T-cell (primary cell): ENCODE measurements at places on chromosomes 11 and 22. TPM values are rescaled to one million over a fixed set of nuclear protein-coding genes. Genes with fewer than 3 reads are reported as not detected.

The CADM1 gene
- total RNA-seq: 2.1 TPM

The GLYAT gene
- not detected for total RNA-seq

The TMEM191B gene
- total RNA-seq: 14.4 TPM

The RIMBP3C gene
- total RNA-seq: 2.8 TPM

The ZMAT5 gene
- 11.2 TPM for total RNA-seq

The HARBI1 gene
- total RNA-seq: 17.3 TPM

The OR51B4 gene
- not detected for total RNA-seq

The APOL3 gene
- 167 TPM for total RNA-seq

- H3K4me1 ChIP-seq: no peaks in the 10 kb centered on the region
- H3K27ac ChIP-seq: no peak overlapping the region
- H3K4me3 ChIP-seq: no peak overlapping the region
- no peak for DNase-seq
- no peaks in the 10 kb centered on the region for H3K36me3 ChIP-seq
Measured at GRCh38 chr11:12174128-12174476, 63.7 kb downstream of the MICAL2 start.

GRCh38 chr22:22464541-22465054 lies 43.9 kb downstream of the ZNF280B start:
- H3K27ac ChIP-seq: no peak overlapping the region
- no peak for DNase-seq
- peaks cover 33% of the 10 kb centered on the region for H3K27me3 ChIP-seq
- no peaks in the 10 kb centered on the region for H3K36me3 ChIP-seq
- no peak overlapping the region for H3K4me3 ChIP-seq

DNA sequence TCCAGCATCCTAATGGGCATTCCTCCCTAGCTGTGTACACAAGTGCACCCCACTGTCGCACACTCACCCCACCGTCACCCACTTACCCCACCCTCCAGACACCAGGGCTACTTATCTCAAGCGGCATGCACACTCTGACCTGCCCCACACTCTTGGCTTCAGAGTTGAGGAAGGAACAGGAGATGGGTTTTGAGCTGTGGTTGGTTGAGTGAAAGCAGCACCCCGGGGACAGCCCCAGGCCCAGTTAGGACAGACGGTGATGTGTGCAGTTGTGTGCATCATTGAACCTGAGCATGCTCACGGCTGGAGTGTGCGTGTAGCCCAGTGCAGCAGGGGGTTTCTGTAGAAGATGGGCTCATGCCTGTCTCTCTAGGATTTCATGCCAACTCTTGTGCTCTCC lies 32.5 kb downstream of the AHNAK start:
- no peak overlapping the region for H3K27ac ChIP-seq
- peaks cover 8% of the 10 kb centered on the region for H3K4me1 ChIP-seq
- H3K4me3 ChIP-seq: no peak overlapping the region

DNA sequence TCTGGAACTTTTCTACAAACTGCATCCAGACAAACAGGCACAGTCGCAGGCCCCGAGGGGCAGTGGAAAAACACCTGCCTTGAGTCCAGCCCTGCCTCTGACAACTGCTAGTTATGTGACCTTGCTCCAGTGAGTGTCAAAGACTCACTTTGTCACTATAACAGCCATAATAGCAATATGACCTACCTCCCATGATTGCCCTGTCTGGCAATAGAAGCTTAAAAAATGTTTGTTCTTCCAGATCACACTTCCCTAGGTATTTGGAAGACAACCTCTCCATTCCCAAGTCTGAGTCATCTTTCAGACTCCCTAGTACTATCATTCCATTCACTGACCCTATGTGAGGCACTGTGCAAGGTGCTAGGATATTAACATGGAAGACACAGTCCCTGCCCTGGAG lies 74.5 kb downstream of the RPL27A start:
- H3K36me3 ChIP-seq: no peaks in the 10 kb centered on the region
- no peak overlapping the region for H3K4me3 ChIP-seq
- no peaks in the 10 kb centered on the region for H3K4me1 ChIP-seq
- DNase-seq: no peak
- no peak overlapping the region for H3K27ac ChIP-seq

GRCh38 chr22:39713799-39714290 lies 143.3 kb downstream of the CACNA1I start:
- DNase-seq: no peak
- no peaks in the 10 kb centered on the region for H3K27me3 ChIP-seq
- H3K36me3 ChIP-seq: no peaks in the 10 kb centered on the region
- no peak overlapping the region for H3K27ac ChIP-seq

GRCh38 chr11:18321578-18321968 lies 367 bp downstream of the HPS5 start:
- peak overlapping the region; percentile 98 for H3K27ac ChIP-seq
- no peak for DNase-seq
- H3K36me3 ChIP-seq: peaks cover 11% of the 10 kb centered on the region
- peak overlapping the region; percentile 93 for H3K4me3 ChIP-seq
- H3K4me1 ChIP-seq: peaks cover 32% of the 10 kb centered on the region

GRCh38 chr11:96341211-96342013 lies 1.6 kb downstream of the MAML2 start:
- peak overlapping the region; percentile 69 for H3K4me3 ChIP-seq
- H3K36me3 ChIP-seq: no peaks in the 10 kb centered on the region
- peak overlapping the region; percentile 53 for H3K27ac ChIP-seq
- peaks cover 43% of the 10 kb centered on the region for H3K4me1 ChIP-seq

DNA sequence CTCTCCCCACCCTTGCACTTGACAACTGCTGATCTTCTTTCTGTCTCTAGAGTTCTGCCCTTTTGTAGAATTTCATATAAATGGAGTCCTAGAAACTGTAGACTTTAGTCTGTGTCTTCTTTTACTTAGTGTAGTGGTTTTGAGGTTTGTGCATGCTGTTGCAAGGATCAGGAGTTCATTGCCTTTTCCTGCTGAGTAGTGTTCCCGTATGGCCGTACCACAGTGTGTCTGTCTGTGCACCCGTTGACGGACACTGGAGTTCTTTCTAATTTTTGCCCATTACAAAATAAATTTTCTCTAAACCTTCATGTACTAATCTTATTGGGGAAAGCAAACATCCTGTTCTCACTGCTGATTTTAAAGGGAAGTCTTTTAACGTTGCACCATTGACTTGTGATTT lies 138.1 kb downstream of the TBC1D22A start:
- no peak for DNase-seq
- no peak overlapping the region for H3K27ac ChIP-seq
- no peaks in the 10 kb centered on the region for H3K36me3 ChIP-seq

- H3K4me3 ChIP-seq: no peak overlapping the region
- no peak overlapping the region for H3K27ac ChIP-seq
- no peak for DNase-seq
- H3K36me3 ChIP-seq: no peaks in the 10 kb centered on the region
Measured at GRCh38 chr11:72613977-72614376, 60.2 kb downstream of the PDE2A start.

DNA sequence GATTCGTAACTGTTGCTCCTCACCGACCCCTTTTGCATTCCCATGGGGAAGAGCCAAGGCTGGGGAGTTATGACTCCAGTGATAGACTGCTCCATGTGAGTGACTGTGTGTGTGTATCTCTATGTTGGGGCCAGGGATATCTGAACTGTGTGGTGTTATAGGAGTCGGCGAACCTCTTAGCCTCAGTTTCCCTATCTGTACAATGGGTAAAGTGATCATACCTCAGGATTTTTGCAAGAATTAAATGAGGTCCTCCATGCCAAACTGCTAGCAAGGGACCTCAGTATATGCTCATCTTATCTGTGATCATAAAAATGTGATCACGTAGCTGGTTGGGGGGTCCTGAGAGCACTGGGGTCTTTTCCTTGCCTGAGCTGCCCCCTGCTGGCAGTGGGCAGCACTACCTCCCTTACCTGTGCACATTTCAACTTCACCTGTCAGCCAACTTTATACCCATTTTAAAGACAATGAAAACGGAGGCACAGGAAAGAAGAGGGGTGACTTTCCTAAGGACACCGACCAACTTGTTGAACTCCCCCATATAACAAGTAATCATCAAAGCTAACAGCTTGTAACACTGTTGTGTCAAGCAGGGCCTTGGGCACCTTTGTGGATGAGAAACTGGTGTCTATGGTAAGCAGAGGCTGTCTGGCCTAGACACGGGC lies 1.4 kb upstream of the DPP3 start:
- no peak for DNase-seq
- H3K27me3 ChIP-seq: no peaks in the 10 kb centered on the region
- no peak overlapping the region for H3K27ac ChIP-seq
- peaks cover 9% of the 10 kb centered on the region for H3K36me3 ChIP-seq
- H3K4me3 ChIP-seq: peak overlapping the region; percentile 89
- peaks cover 3% of the 10 kb centered on the region for H3K4me1 ChIP-seq

DNA sequence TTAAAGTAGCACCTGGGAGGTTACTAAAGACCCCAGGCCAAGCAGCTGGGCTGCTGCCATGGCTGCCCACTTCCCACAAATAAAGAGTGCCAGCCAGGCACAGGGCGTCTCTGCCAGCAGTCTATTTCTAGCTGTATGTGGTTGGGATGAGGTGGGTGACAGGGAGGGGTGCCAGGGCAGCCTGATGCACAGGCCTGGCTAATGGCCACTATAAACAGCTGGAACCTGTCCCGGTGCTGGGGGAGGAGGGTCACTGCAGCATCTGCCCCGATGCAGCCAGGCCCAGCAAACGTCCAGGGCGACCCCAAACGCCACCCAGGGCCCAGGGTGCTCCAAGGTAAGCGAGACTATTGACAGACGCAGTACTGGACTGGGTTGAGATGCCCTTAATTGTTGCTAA lies 37.4 kb downstream of the SCUBE1 start:
- H3K27ac ChIP-seq: no peak overlapping the region
- H3K27me3 ChIP-seq: no peaks in the 10 kb centered on the region
- H3K4me1 ChIP-seq: no peaks in the 10 kb centered on the region
- no peak for DNase-seq

GRCh38 chr11:34757026-34757451 lies 136.1 kb downstream of the EHF start:
- no peaks in the 10 kb centered on the region for H3K27me3 ChIP-seq
- no peaks in the 10 kb centered on the region for H3K4me1 ChIP-seq
- H3K4me3 ChIP-seq: no peak overlapping the region
- no peak overlapping the region for H3K27ac ChIP-seq
- DNase-seq: no peak
- no peaks in the 10 kb centered on the region for H3K36me3 ChIP-seq

DNA sequence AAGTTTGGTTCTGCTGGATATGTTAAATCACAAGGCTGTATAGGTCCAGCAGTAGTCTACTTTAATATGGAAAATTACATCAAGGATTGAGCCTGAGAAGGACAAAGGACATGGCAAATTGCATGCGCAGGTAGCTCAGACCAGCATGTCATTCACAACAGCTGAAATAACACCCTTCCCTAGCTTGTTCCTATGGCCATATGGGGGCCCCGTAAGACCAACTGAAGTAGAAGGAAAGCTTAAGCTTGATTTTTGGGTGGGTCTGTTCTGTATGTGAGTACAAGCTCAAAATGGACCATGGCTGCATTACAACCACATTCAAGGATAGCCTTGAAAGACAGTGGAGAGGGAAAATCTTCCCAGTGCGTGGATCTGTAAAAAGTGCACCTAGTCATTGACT lies 20.6 kb upstream of the PDE3B start:
- no peak for DNase-seq
- peaks cover 5% of the 10 kb centered on the region for H3K4me1 ChIP-seq
- no peak overlapping the region for H3K27ac ChIP-seq
- no peaks in the 10 kb centered on the region for H3K27me3 ChIP-seq
- H3K4me3 ChIP-seq: no peak overlapping the region

DNA sequence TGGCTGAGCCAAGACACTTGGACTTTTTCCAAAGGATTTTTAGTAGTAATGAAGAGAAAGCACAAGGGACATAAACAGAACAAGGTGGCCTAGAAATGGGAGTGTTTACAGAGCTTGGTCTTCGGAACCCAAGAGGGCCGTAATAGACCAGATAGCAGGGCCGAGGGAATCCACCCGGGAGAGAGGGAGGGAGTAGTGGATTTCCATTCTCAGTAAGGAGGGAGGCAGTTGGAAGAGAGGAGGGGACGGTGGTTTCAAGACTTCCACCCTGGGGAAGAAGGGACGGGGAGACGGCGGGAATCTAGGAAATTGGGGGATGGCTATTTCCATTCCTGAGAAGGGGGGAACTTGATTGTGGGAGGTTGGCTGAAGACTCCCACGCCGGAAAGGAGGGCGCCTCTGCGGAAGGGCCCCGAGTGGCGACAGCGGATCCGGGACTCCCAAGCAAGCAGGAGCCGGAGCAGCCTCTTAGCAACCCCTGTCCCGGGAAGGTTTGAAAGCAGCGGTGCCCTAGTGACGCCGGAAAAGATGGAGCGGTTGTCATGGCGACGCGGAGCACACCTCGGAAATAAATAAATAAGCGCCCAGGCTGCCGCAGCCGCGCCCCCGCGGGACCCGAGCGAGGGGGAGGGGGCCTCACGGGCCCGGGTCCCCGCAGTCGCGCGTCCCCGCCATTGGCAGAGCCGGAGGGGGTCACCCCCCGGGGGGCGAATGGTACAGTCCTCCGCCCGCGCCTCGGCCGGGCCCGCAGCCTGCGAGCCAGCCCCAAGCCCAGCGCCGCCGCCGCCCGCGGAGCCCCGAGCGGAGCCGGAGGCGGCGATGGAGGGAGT lies 31.6 kb downstream of the EIF3F start:
- peaks cover 46% of the 10 kb centered on the region for H3K27me3 ChIP-seq
- H3K4me1 ChIP-seq: peaks cover 2% of the 10 kb centered on the region
- no peaks in the 10 kb centered on the region for H3K36me3 ChIP-seq
- H3K4me3 ChIP-seq: peak overlapping the region; percentile 64
- peak; percentile 73 for DNase-seq

GRCh38 chr22:48895336-48895735 lies 932.3 kb downstream of the BRD1 start:
- no peaks in the 10 kb centered on the region for H3K36me3 ChIP-seq
- no peak overlapping the region for H3K27ac ChIP-seq
- peaks cover 38% of the 10 kb centered on the region for H3K27me3 ChIP-seq
- no peak for DNase-seq
- no peaks in the 10 kb centered on the region for H3K4me1 ChIP-seq

GRCh38 chr11:46520971-46521745 lies 72.7 kb downstream of the AMBRA1 start:
- no peaks in the 10 kb centered on the region for H3K27me3 ChIP-seq
- no peak overlapping the region for H3K4me3 ChIP-seq
- H3K4me1 ChIP-seq: no peaks in the 10 kb centered on the region
- no peak for DNase-seq
- no peak overlapping the region for H3K27ac ChIP-seq

- peaks cover 40% of the 10 kb centered on the region for H3K4me1 ChIP-seq
- H3K4me3 ChIP-seq: no peak overlapping the region
- DNase-seq: no peak
- H3K27me3 ChIP-seq: no peaks in the 10 kb centered on the region
- no peak overlapping the region for H3K27ac ChIP-seq
Measured at GRCh38 chr22:17108256-17109112, 12.7 kb downstream of the TMEM121B start.

DNA sequence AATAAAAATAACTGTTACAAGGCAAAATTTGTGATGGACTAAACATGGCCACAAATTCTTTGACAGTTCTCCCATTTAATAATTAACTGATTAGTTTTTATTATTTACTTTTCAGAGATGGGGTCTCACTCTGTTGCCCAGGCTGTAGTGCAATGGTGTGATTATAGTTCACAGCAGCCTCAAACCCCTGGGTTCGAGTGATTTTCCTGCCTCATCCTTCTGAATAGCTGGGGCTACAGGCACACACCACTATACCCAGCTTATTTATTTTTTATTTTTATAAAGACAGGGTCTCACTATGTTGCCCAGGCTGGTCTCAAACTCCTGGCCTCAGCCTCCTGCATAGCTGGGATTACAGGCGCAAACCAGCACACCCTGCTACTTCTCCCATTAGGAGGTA lies 4.5 kb upstream of the PATL1 start:
- H3K36me3 ChIP-seq: no peaks in the 10 kb centered on the region
- DNase-seq: no peak
- H3K27ac ChIP-seq: no peak overlapping the region
- no peak overlapping the region for H3K4me3 ChIP-seq
- peaks cover 8% of the 10 kb centered on the region for H3K4me1 ChIP-seq

GRCh38 chr11:63764340-63764678 lies 4.3 kb downstream of the ZFTA start:
- no peak overlapping the region for H3K4me3 ChIP-seq
- no peak for DNase-seq
- H3K4me1 ChIP-seq: peaks cover 13% of the 10 kb centered on the region
- H3K36me3 ChIP-seq: no peaks in the 10 kb centered on the region
- H3K27me3 ChIP-seq: no peaks in the 10 kb centered on the region
